ENCODE measurements at places on chromosomes 7 and 10.

GRCh38 chr7:27166531-27167505 lies 1.5 kb upstream of the HOXA9 start:
- DNase-seq, result no peak

GRCh38 chr7:25622695-25623094 lies 394.4 kb upstream of the NPVF start:
- DNase-seq, result no peak

DNA sequence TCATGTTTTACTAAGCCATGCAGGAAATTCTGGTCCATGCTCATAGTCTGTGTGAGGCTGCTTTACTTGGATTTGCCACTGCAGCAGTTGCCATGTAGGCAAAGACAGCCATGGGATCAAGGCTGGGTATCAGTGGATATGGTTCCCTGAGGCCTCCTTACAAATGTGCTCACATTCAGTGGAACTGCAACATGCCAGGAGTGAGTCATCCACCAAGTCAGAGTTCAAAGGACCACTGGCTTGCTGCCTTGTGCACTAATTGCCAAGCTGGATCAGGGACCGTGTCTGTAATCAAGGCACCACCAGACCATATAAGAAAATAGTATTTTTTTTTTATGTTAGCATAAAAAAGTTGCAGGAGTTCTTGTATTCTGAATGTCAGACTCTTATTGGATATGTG lies 101.0 kb downstream of the CDCA7L start:
- DNase-seq, result no peak

DNA sequence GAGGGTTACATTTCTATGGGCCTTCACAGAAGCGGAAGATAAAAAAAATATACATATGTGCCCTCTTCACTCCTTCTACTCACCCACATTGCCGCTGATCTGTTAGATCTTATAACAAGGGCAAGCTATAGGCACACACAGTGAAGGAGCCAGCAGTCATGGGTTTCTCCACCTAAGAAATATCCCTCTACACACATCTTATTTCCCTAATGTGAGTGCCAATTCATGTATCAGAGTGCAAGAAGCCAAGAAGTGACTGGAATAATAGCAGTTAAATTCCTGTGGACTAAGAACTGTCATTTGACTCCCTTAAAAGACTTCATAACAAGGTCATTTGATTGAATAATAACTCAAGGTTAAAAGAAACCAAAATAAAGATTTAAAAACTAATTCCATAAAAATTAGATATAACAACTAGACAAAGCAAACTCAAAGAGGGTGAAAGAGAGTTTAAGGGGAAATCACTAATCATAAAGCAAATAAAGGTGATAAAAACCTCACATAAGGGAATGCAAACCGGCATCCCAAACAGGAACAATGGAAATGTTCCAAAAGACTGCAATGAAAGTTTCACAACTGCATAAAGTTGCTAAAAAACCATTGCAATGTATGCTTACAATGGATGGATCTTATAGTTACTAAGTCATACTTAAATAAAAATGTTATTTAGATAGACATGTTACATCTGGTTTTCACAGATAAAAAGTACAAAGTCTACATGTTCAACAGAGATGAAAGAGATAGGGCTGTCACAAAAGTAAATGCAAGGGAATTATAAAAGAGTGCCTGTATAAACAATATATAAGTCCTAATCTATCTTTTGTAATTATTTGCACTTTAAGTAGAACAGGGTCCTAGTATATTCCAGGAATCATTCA lies 42.8 kb downstream of the ARHGAP21 start:
- no peak for DNase-seq

- no peak for DNase-seq
These were observed 70.4 kb downstream of the ST8SIA6 start for GRCh38 chr10:17383801-17384555.

GRCh38 chr10:106158241-106158640 lies 1006.3 kb downstream of the SORCS1 start:
- no peak for DNase-seq

- no peak for DNase-seq
These were observed 75.8 kb downstream of the LSMEM1 start for GRCh38 chr7:112556633-112557032.

DNA sequence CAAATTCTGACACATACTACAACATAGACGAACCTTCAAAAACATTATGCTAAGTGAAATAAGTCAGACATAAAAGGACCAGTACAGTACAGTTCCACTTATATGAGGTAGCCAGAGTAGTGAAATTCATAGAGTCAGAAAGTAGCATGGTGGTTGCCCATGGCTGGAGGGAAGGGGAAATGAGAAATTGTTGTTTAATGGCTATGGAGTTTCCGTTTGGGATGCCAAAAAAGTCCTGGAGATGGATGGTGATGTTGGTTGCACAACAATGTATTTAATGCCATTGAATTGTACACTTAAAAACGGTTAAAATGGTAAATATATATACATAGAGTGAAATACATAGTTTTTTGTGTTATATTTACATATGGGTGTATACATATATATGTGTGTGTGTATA lies 2.1 kb upstream of the SLC37A3 start:
- no peak for DNase-seq

DNA sequence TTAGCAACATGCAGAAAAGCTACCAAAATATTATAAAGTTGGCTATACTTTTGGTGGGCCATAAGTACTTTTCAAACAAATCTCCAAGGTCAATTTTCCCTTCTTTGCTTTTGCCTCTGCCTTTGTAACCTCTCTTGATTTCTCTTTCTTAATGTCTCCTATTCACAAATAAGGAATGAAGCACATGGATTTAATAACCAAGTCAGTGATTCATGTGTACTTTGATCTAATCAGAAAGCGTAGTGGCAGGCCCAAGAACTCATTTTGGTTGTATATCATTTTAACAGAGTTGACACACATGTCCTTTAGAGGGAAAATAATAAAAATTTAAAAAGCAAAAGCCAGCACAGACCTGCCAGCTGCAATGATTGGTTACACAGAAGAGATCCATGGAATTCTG lies 93.7 kb downstream of the FZD1 start:
- DNase-seq, result peak; percentile 33

GRCh38 chr7:135285547-135286233 lies 52.1 kb downstream of the STRA8 start:
- DNase-seq, result no peak

DNA sequence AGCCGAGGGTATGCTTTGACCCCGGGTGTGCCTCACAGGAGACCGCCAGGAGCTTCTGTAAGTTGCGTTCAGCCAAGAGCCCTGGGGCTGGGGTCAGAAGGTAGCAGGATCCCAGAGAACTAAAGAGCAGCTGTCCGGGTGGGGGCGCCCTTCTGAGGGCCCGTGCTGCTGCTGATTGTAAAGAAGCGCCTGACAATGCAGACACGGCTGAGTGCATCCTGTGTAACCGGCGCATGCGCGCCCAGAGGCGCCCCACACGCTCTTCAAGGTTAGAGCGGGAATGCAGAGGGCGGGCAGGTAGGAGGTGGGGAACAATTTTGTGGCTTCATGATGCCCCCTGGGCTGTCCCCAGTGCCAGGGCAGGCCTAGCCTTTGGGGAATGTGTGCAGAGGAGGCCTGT lies 210.2 kb upstream of the CTBP2 start:
- no peak for DNase-seq

GRCh38 chr10:101839416-101840063 lies 4.1 kb downstream of the KCNIP2 start:
- DNase-seq, result no peak

DNA sequence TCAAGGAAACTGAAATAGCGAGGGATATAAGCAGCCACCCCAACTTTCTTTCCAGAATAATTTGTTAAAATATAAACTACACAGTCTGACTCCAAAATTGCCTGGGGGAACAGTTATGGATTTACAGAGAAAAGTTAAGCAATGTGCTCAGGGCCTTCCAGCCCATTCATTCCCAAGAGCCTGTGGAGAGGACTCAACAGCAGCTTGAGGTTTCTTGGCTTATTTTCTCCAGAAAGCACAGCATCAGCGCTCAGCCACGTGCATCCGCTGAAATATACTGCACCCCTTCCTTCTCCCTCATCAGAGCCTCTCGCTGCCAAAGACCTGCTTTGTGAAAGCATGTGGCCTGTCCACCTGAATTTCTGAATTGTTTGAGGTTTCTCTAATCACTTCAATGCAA lies 375.2 kb upstream of the VWC2 start:
- DNase-seq, result no peak

DNA sequence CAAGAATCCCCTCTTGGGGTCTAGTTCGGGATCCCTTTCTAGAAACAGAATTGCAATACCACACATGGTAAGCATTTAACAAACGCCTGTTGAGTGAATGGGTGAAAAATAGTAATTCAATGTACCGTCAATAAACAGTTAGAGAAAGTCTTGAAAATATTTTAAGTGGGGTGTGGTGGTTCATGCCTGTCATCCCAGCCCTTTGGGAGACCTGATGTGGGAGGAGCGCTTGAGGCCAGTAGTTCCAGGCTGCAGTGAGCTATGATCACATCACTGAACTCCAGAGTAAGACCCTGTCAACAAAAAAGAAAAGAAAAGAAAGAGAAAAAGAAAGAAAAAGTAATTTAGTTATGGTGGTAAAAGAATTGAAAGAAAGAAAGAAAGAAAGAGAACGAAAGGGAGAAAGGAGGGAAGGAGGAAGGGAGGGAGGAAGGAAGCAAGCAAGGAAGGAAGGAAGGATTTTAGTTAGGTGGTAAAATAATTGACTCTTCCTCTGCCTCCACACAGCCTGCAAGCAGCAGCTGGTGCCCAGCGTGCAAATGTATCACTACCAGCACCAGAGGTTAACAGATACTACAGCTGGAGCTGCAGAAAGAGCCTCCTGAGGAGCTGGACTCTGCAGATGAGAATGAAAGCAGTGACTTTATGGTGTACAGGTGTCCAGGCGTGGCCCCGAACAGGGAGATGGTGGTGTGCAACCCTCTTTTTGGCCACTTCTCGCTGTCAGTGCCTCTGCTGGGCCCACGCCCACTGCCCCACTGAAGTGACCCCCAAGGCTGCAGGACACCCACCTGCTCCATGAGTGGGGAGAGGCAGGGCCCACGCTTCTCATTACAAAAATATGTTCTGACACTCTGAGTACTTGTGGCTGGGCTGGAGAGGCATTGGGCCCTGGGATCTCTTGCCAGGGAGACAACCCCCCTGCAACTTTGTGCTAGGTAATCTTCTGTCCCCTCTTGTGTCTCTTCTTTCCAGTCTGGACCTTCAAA lies 135.4 kb downstream of the BAMBI start:
- no peak for DNase-seq

GRCh38 chr10:124878457-124878739 lies 63.5 kb upstream of the ZRANB1 start:
- DNase-seq, result no peak

GRCh38 chr10:96577069-96577468 lies 9.7 kb downstream of the TM9SF3 start:
- no peak for DNase-seq

- no peak for DNase-seq
These were observed 116.4 kb downstream of the ITGB8 start for GRCh38 chr7:20447021-20447650.

DNA sequence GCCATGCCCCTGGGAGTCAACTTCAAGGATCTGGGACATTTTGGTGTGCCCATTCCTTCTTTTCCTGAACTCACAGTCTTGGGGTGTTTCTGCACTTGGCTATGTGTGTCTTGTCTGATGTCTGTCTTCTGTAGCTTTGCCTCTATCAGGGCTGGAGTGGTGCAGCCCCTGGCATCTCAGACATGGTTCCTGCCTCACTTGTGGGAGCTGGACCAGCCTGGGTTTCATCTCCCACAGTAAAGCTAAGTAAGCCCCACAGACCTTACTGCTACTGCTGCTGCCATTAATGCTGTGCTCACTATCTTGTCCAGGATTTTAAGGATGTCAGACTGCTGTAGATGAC lies 59.0 kb downstream of the ADCYAP1R1 start:
- DNase-seq, result no peak

- no peak for DNase-seq
These were observed 32.9 kb upstream of the EIF5AL1 start for GRCh38 chr10:79479283-79479909.

- DNase-seq, result no peak
These were observed 56.0 kb downstream of the NDUFB2 start for GRCh38 chr7:140752533-140752932.

DNA sequence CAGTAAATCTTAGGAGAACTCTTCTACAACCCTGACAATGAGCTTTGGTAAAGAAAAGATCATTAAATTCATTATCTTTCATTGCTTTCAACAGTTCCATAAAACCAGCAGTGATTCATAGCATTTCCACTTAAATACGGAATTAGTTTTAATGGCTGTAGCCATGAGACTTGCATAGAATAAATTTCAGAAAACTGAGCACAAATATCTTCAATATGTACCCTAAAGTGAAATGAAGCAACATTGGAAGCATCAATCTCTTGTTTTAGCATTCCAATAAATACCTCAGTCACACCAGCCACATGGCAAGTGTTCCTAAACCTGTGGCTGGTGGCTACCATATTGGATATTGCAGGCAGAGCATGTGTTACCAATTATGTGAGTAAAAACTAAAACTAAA lies 3.6 kb upstream of the RARRES2 start:
- no peak for DNase-seq

GRCh38 chr10:98425511-98426352 lies 10.8 kb upstream of the PYROXD2 start:
- no peak for DNase-seq

DNA sequence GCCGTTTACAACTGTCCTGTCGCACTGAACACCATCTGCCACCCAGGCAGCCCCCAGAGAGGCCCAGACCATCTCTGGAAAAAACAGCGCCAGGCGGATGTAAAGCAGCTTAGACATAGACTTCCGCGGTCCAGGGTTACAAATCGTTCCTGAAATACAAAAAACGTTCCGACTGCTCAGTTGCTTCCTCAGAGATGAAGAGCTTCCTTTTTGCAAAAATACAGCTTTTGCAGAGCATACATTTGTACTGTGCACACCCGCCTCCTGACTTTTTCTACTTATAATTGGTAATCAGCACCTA lies 11.4 kb downstream of the DAGLB start:
- DNase-seq, result no peak

- DNase-seq, result peak; percentile 45
These were observed 118.9 kb downstream of the APBB1IP start for GRCh38 chr10:26556748-26557640.

DNA sequence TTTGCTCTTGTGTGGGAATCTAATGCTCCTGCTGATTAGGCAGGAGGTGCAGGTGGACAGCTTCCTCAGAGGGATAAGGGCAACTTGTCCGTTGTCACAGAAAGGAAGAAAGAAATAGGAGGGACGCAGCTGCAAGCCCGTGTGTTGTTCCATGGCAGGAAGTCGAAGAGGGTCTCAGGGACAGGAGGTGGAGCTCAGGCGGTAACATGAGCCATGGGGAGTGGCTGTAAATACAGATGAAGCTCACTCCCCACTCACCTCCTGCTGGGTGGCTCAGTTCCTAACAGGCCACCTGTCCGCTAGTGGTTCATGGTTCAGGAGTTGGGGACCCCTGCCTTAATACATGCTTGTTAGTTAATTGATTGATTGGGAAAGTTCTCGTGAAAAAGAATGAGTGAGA lies 101.7 kb upstream of the SFMBT2 start:
- no peak for DNase-seq

DNA sequence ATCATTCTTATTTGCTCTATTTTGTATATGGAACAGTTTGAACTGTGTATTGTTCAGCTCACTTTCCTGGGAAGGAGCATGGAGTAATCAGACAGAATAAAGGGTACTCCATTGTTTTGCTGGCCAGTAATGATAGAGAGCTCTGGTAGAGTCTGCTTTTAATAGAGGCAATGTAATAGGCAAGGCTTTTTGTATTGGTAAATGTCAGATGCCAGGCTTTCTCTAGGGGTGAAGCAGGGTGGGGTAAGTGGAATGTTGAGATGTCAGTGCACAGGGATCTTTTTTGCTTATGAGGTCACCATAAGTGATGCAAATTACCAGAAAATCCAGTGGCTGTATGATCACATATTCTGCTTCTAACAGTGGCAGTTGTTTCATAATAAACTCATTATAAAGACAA lies 1088.3 kb upstream of the SORCS1 start:
- DNase-seq, result no peak

GRCh38 chr7:726854-727103 lies 280 bp downstream of the DNAAF5 start:
- no peak for DNase-seq
